ENCODE measurements at places on chromosomes 3 and 15. TPM values are rescaled to one million over a fixed set of nuclear protein-coding genes. Genes with fewer than 3 reads are reported as not detected.

SKOR1 gene
- total RNA-seq: 0.36 TPM

ADCY5 gene
- total RNA-seq: not detected

DNA sequence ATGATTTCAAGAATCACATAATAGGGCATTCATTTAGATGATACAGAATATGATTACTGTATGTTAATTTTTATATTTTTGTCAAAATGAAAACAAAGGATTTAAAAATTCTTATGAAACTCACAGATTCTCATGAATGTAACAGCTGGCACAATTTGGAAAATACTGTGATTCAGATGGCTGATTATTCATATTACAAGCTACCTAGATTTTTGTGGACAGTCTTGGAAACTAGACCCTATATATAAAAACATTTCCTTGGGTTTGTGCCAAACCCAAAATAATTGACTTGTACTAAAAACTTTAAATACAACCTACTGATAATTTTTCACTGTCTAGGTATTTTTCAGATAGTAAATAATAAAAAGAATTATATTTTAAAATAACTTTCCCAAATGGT, 26.2 kb downstream of the ZBED2 start:
- DNase-seq: no peak
- no peaks in the 10 kb centered on the region for H3K27me3 ChIP-seq
- no peaks in the 10 kb centered on the region for H3K4me1 ChIP-seq
- H3K4me3 ChIP-seq: no peak overlapping the region
- H3K27ac ChIP-seq: no peak overlapping the region
- no peaks in the 10 kb centered on the region for H3K36me3 ChIP-seq

- H3K4me1 ChIP-seq: no peaks in the 10 kb centered on the region
- no peak overlapping the region for H3K4me3 ChIP-seq
- H3K27me3 ChIP-seq: no peaks in the 10 kb centered on the region
- H3K36me3 ChIP-seq: no peaks in the 10 kb centered on the region
- no peak overlapping the region for H3K27ac ChIP-seq
- DNase-seq: no peak
Measured at GRCh38 chr3:155242342-155242741, 51.1 kb downstream of the STRIT1 start.

DNA sequence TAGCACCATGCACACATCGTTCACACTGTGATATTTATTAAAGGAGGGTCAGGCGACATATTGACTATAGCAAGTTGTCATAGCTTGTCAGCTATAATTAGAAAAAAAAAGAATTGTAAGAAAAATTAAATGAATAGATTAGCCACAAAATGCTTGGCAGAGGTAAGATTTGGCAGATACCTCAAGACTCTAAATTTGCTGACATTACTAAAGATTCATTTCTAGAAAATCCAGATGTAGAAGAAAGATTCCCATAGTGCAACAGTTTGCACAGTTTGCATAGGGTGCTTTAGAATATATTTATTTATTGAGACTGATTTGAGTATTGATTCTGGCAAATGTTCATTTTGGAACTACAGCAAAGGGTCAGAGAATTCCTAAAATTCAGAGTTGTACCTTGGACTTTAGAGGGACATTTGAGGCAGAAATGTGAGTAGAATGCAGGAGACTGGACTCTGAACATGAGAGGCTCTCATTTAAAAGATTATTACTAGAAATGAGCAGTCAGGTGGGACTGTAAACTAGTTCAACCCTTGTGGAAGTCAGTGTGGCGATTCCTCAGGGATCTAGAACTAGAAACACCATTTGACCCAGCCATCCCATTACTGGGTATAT, 102.0 kb upstream of the BHLHE40 start:
- H3K27ac ChIP-seq: no peak overlapping the region
- H3K36me3 ChIP-seq: no peaks in the 10 kb centered on the region
- H3K4me1 ChIP-seq: no peaks in the 10 kb centered on the region
- no peaks in the 10 kb centered on the region for H3K27me3 ChIP-seq

All from GM12878 (cell line).